ENCODE measurements at places on chromosomes 7 and 10.

GRCh38 chr7:146424084-146424483, 307.5 kb downstream of the CNTNAP2 start:
- no peak for DNase-seq

- DNase-seq = no peak
Measured at GRCh38 chr10:79057481-79058275, 11.1 kb upstream of the ZMIZ1 start.

GRCh38 chr10:71782917-71783490, 9.7 kb upstream of the VSIR start:
- DNase-seq = no peak

DNA sequence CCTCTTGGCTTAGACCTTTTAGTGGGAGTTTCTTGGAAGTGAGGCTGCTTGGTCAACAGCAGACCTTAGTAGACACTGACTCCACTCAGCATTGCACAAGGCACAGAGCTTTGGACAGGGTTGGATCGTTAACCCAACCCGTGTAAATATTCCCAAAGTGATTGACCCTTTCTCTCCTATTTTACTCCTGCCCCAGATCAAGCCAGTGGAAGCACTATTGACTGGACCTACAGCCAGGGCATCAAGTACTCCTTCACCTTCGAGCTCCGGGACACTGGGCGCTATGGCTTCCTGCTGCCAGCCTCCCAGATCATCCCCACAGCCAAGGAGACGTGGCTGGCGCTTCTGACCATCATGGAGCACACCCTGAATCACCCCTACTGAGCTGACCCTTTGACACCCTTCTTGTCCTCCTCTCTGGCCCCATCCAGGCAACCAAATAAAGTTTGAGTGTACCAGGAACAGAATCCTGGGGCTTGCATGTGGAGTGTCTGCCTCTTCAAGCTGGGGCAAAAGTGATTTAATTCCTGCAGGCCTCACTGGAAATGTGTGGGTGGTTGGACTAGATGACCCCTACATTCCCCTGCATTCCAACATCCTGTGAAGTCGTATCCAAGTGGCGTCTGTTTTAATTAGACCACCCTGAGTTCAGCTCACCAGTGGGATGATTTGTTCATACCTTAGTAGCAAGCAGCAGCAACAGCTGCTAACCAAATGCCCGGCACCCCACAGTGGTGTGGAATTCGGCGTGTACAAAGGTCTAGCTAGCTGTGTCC, 7.5 kb downstream of the CPA1 start:
- DNase-seq = no peak

- no peak for DNase-seq
Measured at GRCh38 chr7:114956702-114957101, 34.8 kb downstream of the MDFIC start.

- no peak for DNase-seq
Measured at GRCh38 chr7:122070834-122071233, 73.2 kb downstream of the AASS start.

DNA sequence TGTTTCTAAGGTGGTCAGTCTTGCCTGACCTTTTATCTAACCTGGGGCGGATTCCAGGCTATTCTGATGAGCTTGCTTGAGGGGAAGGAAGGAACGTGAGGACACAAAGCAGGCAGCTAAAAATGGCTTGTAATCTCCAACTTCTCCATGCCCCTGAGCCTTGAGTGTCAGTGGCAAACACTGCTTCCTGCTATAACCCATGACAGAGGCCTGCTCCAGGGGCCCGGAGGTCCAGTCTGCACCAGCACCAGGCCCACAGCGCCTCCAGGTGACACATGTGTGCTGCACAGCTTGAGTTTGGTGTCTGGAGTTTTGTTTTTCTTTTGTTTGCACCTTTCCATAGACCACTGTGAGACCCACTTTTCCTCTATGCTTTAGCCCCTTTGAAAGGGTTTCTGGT, 207.9 kb downstream of the PAXIP1 start:
- DNase-seq = no peak

GRCh38 chr7:30968747-30969603, 5.2 kb downstream of the GHRHR start:
- DNase-seq = no peak

- DNase-seq = no peak
Measured at GRCh38 chr7:90655566-90655965, 59.4 kb downstream of the CDK14 start.

DNA sequence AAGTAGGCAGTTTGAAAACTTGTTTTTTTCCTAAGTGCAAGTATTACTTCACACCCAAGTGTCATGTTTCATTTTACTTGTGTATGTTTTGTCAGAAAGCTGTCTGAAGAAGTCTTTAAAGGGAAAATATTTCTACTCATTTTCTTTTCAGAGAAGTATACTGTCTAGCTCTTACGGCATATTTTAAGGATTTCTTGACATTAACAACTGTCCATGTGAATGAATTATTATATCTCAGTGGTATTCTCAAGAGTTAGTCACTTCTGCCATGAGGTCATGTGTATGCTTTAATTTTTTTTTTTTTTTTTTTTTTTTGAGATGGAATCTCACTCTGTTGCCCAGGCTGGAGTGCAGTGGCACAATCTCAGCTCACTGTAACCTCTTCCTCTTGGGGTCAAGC, 229.5 kb downstream of the BICC1 start:
- no peak for DNase-seq

DNA sequence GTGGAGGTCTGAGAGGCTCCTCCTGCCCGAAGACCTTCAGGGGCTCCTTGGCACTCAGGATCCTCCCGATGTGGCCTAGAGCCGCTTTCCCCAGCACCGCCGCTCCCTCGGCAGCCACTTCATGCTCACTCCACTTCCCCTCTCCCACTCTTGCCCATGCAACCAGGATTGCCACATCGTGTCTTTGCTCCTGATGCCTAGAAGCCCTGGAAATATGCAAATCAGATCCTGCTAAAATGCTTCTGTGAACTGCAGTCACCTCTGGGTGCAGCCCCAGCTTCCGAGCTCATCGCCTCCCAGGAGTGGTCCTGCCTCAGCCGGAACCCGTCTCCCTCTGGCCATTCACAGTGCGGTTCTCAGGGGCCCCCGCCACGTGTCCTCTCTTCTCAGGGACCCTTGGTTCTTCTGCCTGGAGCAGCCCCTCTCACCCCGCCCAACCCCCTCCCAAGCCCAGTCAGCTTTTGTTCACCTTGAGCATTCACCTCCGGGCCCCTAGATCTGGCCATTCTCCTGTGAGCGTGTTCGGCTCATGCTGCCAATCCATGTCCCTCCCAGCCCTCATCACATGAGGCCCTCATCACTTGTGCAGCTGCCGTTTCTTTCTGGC, 175.5 kb downstream of the ADARB2 start:
- no peak for DNase-seq

DNA sequence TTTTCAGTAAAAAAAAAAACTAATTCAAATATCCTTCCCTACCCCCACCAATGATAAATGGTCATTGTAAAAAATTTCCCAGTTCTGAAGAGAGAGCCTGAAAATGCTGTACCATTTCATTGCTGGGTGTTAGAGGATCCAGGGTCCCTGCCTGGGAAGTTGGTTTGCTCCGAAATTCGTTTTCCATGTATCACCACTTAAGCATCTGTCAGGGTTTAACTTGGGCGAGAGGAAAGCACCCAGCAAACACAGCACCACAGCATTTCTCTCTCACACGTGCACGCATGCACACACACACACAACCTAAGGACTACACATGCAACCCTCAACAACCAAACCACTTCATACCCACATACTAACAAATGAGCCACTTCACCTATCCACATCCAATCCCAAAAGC, 42.1 kb upstream of the EMX2 start:
- no peak for DNase-seq

GRCh38 chr10:52720018-52720417, 52.6 kb downstream of the MBL2 start:
- DNase-seq = no peak

GRCh38 chr7:143885951-143886350, 16.0 kb downstream of the TCAF1 start:
- no peak for DNase-seq

GRCh38 chr10:105468759-105469158, 827.7 kb downstream of the SORCS3 start:
- no peak for DNase-seq

All from stimulated activated CD8-positive, alpha-beta memory T cell treated with anti-CD3 and anti-CD28 coated beads, Interleukin-15, amount 100 ng/mL, for 4 hours (primary cell).